ENCODE measurements at places on chromosomes 3 and 15.

GRCh38 chr15:56428821-56429458 is 36.0 kb downstream of the MNS1 start:
- no peak for DNase-seq

GRCh38 chr3:177283983-177284382 is 86.7 kb upstream of the TBL1XR1 start:
- DNase-seq = no peak

- no peak for DNase-seq
Measured at GRCh38 chr15:90497376-90497775, 32.3 kb upstream of the CRTC3 start.

GRCh38 chr15:80997692-80998091 is 3.0 kb upstream of the TLNRD1 start:
- no peak for DNase-seq

DNA sequence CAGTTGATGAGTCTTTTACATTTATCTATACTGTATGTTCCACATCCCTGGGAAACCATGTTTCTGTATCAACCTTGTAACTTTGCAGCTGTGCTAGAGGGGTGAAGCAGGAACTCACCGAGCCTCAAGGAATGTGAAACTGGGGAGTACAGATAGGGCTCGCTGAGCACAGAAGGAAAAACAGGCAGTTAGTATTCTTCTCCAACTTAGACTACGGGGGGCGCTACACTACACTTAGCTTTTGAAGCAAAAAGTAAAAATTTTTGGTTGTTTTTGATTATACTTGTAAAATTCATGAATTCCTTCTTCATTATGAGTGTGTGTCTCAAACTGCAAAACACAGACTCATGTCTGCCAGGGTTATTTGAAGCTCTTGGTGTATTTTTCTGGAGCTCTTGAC is 132.7 kb upstream of the RGMA start:
- DNase-seq = no peak

DNA sequence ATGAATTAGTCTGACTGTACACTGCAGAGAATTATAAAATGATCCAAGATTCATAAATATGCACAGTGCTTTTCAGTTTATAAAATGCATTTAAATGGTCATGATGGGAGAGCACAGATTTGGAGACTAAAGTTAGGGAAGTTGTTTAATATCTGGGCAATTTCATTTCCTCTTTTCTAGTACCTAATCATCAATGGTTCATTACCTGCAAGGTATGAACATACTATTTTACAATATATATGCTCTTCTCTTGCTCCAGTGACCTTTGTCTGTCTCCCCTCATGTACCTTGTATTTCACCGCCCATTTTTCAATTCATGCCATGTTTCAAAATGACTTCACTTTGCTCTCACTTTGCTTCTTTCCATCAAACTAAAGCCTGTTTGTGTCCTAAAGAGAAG is 114.5 kb downstream of the SUCNR1 start:
- no peak for DNase-seq

DNA sequence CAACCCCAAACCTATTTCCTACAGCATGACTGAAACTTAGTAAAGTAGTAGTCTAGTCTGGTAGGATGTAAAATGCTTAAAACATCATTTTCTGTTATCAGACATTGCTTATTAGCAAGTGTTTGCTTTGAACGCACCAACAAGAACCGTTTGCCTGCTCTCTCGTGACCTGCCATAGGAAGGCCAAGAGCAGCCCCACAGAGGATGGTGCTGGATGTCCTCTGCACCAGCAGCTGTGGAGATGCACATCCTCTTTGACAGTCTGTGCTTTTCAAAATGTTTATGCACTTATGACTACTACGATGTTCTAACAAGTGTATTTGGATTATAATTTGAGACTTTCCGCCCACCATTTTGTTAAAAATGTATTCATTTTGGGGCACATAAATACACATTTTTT is 59.6 kb downstream of the PDE8A start:
- no peak for DNase-seq

DNA sequence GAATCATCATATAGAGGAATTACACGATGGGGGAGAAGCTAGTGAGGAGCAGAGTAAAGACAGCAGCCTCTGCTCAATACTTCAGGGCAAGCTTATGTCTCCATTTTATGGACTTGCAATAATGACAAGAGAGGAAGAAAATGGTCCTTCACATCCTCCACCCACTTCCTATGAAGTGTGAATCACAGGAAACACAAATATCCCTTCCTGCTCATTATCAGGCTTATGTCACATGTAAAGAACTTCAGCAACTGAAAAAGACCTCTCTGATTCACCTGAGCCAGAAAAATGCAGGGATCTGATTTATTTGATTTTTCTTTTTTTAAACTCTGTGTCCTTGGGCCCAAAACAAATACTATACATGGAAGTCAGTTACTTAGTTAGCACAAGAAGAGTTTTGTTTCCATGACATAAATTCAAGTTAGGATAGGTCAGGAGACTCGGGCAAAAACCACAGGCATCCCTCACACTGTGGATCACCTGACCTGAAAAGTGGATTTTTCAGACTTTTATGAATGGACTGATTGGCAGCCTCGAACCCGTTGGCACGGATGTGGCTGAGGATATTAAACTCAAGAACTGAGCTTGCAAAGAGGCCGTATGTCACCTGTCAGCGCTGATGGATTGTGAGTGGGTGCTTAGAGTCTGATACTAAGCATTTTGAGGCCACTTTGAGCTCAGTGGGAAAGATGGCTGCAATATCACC is 620.8 kb upstream of the MDFIC2 start:
- no peak for DNase-seq

DNA sequence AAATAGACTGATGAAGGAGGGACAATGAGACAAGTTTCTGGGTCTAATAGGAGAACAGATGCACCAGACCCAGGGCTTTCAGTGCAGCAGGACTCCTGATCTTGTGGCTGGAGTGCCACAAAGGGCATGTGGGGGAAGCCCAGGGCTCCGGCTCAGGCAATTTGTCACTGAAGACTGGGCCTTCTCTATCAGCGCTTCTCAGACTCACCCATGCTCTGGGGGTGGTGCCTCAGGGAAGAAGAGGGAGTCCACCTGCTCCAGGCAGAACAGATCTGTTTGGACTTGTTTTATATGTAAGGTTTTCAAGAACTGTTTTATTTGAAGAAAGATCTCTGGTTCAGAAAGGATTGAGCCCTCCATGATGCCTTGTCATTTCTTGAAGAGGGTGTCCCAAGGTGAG is 112.4 kb upstream of the TLE3 start:
- no peak for DNase-seq

- no peak for DNase-seq
Measured at GRCh38 chr3:15610082-15610759, 8.7 kb downstream of the BTD start.

GRCh38 chr15:92808598-92809063 is 91.5 kb upstream of the CHD2 start:
- no peak for DNase-seq

DNA sequence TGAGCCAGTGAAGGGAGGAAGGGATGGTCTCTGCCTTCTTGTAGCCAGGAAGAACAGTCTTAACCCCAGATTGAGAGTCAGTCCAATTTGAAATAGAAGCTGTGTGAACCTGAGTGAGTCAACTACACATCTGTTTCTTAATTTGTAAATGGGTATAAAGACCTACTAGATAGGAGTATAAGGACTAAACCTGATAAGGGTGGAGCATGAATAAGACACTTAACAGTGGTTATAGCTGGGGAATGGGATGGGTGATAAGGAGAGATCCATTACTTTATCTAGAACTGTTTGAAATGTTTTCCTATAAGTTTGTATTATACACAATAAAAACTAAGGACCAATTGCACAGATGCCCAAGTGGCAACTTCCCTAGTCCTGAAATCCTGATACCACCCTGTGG is 1.4 kb downstream of the MAN2C1 start:
- no peak for DNase-seq

DNA sequence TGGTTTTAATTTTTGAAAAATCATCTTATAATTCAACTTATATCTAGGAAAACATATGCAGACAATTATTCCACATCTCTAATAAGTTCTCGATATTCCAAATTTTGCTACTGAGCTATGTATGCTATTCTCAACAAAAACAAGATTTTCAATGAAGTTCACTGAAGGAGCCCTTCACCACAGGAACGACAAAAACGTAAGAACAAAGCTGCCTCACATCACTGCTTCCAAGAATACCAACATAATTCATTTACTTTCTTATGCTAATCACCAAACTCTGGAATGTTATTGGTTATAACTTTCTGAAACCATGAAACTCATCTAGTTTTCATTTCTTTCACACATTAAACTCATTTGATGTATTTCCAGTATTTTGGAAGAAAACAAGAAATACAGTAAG is 49.7 kb downstream of the GNB4 start:
- no peak for DNase-seq

GRCh38 chr3:172464306-172464705 is 16.1 kb upstream of the GHSR start:
- no peak for DNase-seq
